IPS DF 6.9 (cell line): ENCODE measurements at places on chromosomes 5 and 9.

GRCh38 chr9:68644831-68645230, 60.2 kb upstream of the PIP5K1B start:
- no peak overlapping the region for H3K27ac ChIP-seq
- no peak overlapping the region for H3K4me3 ChIP-seq
- no peaks in the 10 kb centered on the region for H3K4me1 ChIP-seq
- no peaks in the 10 kb centered on the region for H3K36me3 ChIP-seq
- no peaks in the 10 kb centered on the region for H3K27me3 ChIP-seq

GRCh38 chr9:37382982-37383357, 39.5 kb upstream of the GRHPR start:
- H3K4me3 ChIP-seq: no peak overlapping the region
- H3K4me1 ChIP-seq: no peaks in the 10 kb centered on the region
- H3K27ac ChIP-seq: no peak overlapping the region
- H3K27me3 ChIP-seq: no peaks in the 10 kb centered on the region
- DNase-seq: no peak

- H3K4me3 ChIP-seq: no peak overlapping the region
- peaks cover 8% of the 10 kb centered on the region for H3K4me1 ChIP-seq
- DNase-seq: no peak
- H3K27me3 ChIP-seq: no peaks in the 10 kb centered on the region
- no peaks in the 10 kb centered on the region for H3K36me3 ChIP-seq
Measured at GRCh38 chr9:136019681-136020060, 58.5 kb upstream of the UBAC1 start.

DNA sequence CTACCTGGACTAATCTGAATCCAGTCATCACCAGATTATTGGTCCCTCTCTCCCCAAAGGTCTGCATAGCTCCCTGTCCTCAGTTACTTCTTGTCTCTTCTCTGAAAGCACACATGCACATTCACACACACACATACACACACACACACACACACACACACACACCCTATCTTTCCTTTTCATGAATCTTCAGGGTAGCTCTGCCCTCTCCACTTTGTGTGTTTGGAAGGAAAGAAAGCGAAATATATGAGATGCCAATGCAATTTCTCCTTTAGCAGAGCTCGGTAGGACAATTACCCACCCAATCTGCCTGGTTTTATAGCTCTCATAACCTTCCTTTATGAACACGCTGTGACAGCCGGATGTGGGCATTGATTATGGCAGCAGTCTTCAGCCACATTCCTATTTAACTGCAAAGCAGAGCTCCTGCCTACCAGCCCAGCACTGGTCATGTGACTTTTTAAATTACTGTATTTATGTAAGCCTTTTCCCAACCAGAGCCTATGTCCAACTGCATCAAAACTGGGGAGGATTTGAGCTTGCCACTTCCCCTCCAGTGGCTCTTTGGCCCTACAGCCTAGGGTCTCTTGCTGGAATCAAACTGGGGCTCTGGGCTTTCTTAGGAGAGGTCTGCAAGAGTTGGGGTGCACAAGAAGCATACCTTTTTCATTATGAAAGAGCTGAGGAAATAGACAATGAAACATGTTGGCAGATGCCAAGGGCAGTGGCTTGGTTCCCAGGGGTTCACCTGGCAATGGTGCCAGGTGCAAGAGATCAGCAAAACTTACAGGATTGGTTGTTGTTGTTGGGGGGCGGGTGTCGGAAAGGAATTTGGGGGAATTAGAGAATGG, 20.8 kb upstream of the MATR3 start:
- DNase-seq: no peak
- no peaks in the 10 kb centered on the region for H3K27me3 ChIP-seq
- no peak overlapping the region for H3K4me3 ChIP-seq
- H3K36me3 ChIP-seq: peaks cover 9% of the 10 kb centered on the region; the same call in 1 of the 2 replicates
- no peak overlapping the region for H3K27ac ChIP-seq

GRCh38 chr5:2755681-2756171, 4.2 kb upstream of the IRX2 start:
- peaks cover 27% of the 10 kb centered on the region for H3K27me3 ChIP-seq
- H3K4me1 ChIP-seq: peaks cover 7% of the 10 kb centered on the region
- H3K36me3 ChIP-seq: no peaks in the 10 kb centered on the region
- no peak overlapping the region for H3K27ac ChIP-seq
- no peak for DNase-seq

GRCh38 chr9:35522700-35523099, 32.8 kb downstream of the RUSC2 start:
- H3K4me1 ChIP-seq: peaks cover 6% of the 10 kb centered on the region
- no peak overlapping the region for H3K4me3 ChIP-seq
- no peak overlapping the region for H3K27ac ChIP-seq
- H3K36me3 ChIP-seq: no peaks in the 10 kb centered on the region
- no peaks in the 10 kb centered on the region for H3K27me3 ChIP-seq

DNA sequence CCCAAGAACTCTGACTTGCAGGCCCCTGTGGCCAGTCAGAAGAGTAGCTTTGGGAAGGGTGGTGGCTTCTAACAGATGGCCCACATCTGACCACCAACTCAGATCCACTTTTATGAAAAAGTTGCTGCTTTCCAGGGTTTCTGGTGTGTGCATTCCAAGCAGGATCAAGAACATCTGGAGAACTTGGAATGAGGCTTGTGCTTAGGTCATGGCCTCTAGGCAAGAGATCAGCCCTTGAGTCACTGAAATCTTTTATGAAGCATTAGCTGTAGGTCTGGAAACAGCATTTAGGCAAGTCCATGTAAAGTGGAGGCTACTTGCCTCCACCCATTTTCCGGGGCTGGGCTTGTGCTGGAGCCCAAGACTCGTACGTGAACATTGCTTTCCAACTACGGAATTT, 433.3 kb downstream of the SH3GL2 start:
- no peak for DNase-seq
- no peaks in the 10 kb centered on the region for H3K4me1 ChIP-seq
- no peaks in the 10 kb centered on the region for H3K36me3 ChIP-seq
- H3K4me3 ChIP-seq: no peak overlapping the region
- no peaks in the 10 kb centered on the region for H3K27me3 ChIP-seq

- no peak for DNase-seq
- no peaks in the 10 kb centered on the region for H3K4me1 ChIP-seq
- H3K27me3 ChIP-seq: no peaks in the 10 kb centered on the region
- no peaks in the 10 kb centered on the region for H3K36me3 ChIP-seq
- no peak overlapping the region for H3K4me3 ChIP-seq
Measured at GRCh38 chr9:108551030-108551841, 304.6 kb downstream of the ACTL7B start.

DNA sequence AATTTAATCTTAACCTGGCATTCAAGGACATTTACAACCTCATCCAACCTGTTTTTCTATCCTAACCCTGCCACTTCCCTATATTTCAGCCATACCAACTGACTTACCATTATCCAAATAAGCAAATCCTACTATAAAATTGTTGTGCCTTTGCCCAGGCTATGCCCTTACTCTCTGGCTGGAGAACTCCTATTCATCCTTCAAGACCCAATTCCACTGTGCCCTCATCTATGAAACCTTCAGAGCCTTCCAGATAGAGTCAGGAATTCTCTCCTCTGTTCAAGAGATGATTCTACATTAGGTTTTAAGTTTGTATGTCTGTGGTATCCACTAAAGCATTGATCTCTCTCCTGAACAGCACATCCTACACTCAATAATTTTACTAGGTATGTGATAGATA, 46.3 kb upstream of the MSX2 start:
- no peak overlapping the region for H3K27ac ChIP-seq
- DNase-seq: no peak
- H3K36me3 ChIP-seq: no peaks in the 10 kb centered on the region
- H3K27me3 ChIP-seq: no peaks in the 10 kb centered on the region
- H3K4me1 ChIP-seq: no peaks in the 10 kb centered on the region
- H3K4me3 ChIP-seq: no peak overlapping the region

GRCh38 chr5:95697781-95698681, 15.2 kb upstream of the SPATA9 start:
- DNase-seq: no peak
- no peaks in the 10 kb centered on the region for H3K27me3 ChIP-seq
- no peak overlapping the region for H3K4me3 ChIP-seq
- no peaks in the 10 kb centered on the region for H3K36me3 ChIP-seq
- H3K27ac ChIP-seq: no peak overlapping the region

DNA sequence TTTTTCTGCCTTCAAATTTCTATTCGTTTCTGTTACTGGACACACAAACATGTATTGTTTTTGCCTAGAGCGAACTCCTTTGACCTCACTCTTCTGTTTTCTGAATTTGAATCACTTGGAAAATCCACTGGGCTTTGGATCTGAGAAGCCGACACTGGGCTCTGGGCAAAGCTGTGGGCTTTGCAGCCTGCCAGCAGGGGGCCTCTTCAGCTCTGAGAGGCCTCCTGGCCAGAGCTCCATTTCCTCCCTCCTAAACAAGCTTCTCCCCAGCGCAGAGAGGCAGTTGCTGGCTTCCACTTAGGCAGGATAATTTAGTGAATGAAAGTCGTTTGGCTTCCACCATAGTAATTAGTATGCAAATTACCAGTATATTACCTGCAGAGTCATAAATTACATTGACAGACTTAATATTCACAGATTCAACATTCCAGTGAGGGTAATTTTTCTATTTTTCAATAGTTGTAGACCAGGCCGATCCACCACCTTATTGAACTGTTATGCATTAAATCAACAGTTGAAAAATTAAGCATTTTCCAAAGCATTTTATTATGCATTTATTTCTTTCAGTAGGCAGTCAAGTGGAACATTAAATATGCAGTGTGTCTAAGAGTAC, 104.0 kb upstream of the ZNF366 start:
- H3K4me1 ChIP-seq: no peaks in the 10 kb centered on the region
- no peak overlapping the region for H3K4me3 ChIP-seq
- peak; percentile 55 for DNase-seq
- H3K27ac ChIP-seq: no peak overlapping the region
- no peaks in the 10 kb centered on the region for H3K36me3 ChIP-seq
- no peaks in the 10 kb centered on the region for H3K27me3 ChIP-seq

- H3K27ac ChIP-seq: no peak overlapping the region
- no peaks in the 10 kb centered on the region for H3K36me3 ChIP-seq
- H3K27me3 ChIP-seq: no peaks in the 10 kb centered on the region
- H3K4me3 ChIP-seq: no peak overlapping the region
Measured at GRCh38 chr9:70688704-70689103, 274.2 kb upstream of the KLF9 start.

GRCh38 chr9:18347386-18348082, 126.4 kb upstream of the ADAMTSL1 start:
- H3K27me3 ChIP-seq: no peaks in the 10 kb centered on the region
- no peak overlapping the region for H3K4me3 ChIP-seq
- no peaks in the 10 kb centered on the region for H3K4me1 ChIP-seq
- H3K27ac ChIP-seq: no peak overlapping the region
- no peaks in the 10 kb centered on the region for H3K36me3 ChIP-seq
- no peak for DNase-seq

DNA sequence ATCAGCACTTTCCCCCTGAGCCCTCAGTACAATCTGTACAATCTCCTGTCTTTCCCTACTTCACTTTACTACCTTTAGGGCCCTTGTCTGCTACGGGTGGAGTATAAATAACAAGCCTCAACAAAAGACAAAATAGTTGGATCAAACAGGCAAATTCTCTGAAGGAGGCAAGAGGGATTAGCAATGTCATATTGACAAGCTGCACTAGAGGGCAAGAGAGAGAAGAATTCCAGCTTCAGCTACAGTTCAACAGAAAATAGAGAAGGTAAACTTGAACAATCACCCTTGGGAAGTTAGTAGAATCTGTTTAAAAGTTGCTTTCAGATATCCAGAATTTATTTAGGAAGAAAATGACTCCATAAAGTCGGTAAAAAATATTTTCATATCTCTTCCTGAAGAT, 68.4 kb upstream of the IZUMO3 start:
- H3K4me3 ChIP-seq: no peak overlapping the region
- H3K27me3 ChIP-seq: no peaks in the 10 kb centered on the region
- DNase-seq: no peak
- peaks cover 3% of the 10 kb centered on the region; the same call in 1 of the 2 replicates for H3K4me1 ChIP-seq
- no peak overlapping the region for H3K27ac ChIP-seq

DNA sequence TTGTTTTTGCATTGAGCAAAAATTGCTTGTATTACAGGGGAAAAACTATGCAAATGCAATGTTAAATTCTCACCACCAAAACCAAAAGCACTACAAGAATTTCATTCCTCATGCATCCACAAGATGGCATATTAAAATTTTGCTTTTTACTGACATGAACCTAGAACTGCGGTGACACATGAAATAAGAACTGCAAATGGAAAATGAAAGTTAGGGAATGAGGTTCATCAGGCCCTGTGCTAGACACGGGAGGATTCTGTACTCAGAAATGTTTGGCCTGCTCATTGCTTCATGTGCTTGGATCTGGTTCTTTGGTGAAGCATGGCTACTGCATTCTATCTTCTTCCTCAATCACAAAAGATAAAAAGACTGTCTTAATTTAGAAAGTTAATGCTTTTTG, 9.1 kb upstream of the RFK start:
- DNase-seq: no peak
- H3K4me3 ChIP-seq: no peak overlapping the region
- H3K36me3 ChIP-seq: no peaks in the 10 kb centered on the region
- H3K27ac ChIP-seq: no peak overlapping the region
- no peaks in the 10 kb centered on the region for H3K4me1 ChIP-seq

GRCh38 chr5:110580625-110581024, 145.8 kb downstream of the TMEM232 start:
- DNase-seq: no peak
- H3K36me3 ChIP-seq: no peaks in the 10 kb centered on the region
- H3K4me1 ChIP-seq: no peaks in the 10 kb centered on the region

DNA sequence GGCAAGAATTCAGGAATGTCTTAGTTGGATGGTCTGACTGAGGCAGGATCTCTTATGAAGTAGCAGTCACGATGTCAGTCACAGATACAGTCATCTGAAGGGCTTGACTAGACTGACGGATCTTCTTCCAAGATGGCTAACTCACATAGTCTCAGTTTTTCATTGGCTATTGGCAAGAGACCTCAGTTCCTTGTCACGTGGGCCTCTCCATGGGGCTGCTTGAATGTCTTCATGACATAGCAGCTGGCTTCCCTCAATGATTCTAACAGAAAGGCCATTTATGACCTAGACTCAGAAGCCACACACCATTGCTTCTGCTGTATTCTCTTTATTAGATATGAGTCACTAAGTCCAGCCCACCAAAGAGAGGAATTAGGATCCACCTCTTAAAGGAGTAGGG, 4.7 kb downstream of the APC start:
- no peak overlapping the region for H3K27ac ChIP-seq
- H3K27me3 ChIP-seq: no peaks in the 10 kb centered on the region
- H3K4me1 ChIP-seq: no peaks in the 10 kb centered on the region
- no peak for DNase-seq
- H3K36me3 ChIP-seq: no peaks in the 10 kb centered on the region

GRCh38 chr9:107704774-107705173, 215.2 kb upstream of the KLF4 start:
- H3K4me3 ChIP-seq: no peak overlapping the region
- H3K4me1 ChIP-seq: no peaks in the 10 kb centered on the region
- no peaks in the 10 kb centered on the region for H3K27me3 ChIP-seq

DNA sequence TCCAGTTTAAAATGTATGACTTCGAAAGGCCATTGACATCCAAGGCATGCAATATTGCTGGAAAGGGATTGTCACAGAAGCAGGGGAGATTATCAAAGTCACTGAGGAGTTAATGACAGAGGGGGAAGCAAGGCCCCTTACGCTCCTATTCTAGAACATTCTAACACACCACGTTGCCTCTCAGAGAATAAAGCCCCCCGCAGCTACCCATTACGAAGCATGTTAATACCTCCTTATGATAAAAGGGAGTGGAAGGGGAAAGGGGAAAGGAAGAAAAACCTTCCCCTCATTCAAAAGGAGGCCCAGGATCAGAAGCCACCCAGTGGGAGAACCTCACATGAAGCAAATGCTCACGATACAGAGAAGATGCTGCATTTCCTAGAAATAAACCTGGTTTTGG, 213.6 kb downstream of the DAB2IP start:
- H3K4me1 ChIP-seq: peaks cover 9% of the 10 kb centered on the region
- no peak overlapping the region for H3K27ac ChIP-seq
- DNase-seq: no peak
- no peaks in the 10 kb centered on the region for H3K27me3 ChIP-seq
- H3K4me3 ChIP-seq: no peak overlapping the region
